ENCODE measurements at places on chromosomes 16 and 17.

GRCh38 chr16:66851166-66851964 lies 7.2 kb downstream of the CA7 start:
- no peak for DNase-seq

GRCh38 chr17:63258785-63259184 lies 187.3 kb downstream of the CYB561 start:
- DNase-seq = no peak

DNA sequence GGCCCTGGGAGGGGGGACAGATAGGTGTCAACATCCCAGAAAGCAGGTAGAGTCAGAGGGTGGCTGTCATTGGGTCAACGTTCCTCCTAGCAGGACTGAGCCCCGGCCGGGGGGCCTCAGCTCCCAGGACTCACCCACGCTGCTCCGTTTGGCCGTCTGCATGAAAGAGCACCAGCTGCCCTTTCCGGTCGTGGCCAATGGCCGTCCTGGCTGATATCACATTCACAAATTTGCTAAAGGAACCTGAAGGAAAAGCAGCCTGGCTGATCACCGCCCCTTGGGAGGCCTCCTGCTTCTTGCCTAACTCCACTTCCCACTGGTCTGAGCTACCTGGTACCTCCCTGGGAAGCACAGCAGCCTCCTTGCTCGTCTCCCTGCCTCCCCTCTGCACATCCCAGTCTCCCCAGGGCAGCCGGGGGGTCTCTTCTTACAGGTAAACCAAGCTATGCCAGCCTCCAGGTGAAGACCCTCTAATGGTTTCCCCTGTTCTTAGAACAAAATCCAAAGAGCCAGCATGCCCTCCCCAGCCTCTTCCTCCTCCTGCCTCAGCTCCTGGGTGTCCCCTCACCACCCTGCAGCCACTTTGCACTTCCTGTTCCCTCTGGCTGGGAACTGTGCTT lies 3.4 kb downstream of the NAGPA start:
- DNase-seq = peak; percentile 11

- DNase-seq = peak; percentile 12
Observed at GRCh38 chr17:39679521-39680192, 8.2 kb downstream of the PGAP3 start.

GRCh38 chr16:88284626-88285513 lies 97.9 kb upstream of the ZNF469 start:
- DNase-seq = no peak

DNA sequence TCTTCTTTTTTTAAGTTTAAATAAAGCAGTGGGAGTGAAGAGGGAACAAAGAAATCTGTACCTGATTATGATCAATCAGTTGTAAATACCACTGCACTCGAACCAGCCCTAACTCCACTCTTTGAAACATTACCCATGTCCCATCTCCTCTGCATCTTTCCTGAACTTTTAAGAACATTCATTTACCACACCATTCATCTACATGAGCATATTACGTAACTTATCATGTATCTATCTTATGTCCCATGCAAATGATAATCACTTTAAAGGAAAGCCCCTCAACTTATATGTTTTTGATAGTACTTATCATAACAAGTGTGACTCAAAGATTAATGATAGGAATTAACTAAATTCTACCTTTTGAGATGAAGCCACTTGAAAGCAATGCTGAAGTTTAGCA lies 10.7 kb upstream of the BRIP1 start:
- DNase-seq = no peak

- DNase-seq = no peak
Observed at GRCh38 chr16:11398851-11399250, 53.6 kb downstream of the RMI2 start.

DNA sequence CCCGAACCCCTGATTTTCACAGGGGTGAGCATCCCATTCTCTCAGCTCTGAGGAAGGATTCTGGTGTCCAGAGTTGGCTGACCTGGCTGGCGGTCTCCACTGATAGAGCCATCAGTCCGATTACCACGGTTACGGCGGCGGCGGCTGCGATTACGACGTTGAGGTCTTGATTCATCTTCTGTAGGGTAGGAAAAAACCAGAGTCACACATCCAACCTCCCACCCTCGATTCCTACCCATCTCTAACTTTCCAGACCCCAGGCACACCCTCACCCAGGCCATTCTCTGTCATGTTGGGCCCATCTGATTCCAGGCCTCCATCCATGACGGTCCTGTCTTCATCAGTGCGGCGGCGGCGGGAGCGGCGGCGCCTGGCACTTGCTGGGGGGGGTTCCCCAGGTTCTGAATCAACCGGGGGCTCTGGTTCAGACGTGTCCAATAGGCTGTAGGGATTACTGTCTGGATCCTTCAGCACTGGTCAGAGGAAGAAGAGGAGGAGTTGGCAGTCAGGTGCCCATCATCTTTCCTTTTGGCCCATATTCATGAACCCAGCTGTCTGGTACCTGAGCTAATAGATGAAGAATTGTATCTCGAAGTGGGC lies 2.6 kb upstream of the SOX15 start:
- DNase-seq = no peak

GRCh38 chr17:29802246-29802645 lies 127.8 kb downstream of the SSH2 start:
- no peak for DNase-seq

GRCh38 chr16:86709902-86710601 lies 131.7 kb downstream of the FOXL1 start:
- DNase-seq = no peak

Data from left hindlimb (tissue), 1 donor.